ENCODE measurements at places on chromosomes 12 and 14.

GRCh38 chr14:81245771-81246170 is 25.0 kb upstream of the GTF2A1 start:
- no peak for DNase-seq

DNA sequence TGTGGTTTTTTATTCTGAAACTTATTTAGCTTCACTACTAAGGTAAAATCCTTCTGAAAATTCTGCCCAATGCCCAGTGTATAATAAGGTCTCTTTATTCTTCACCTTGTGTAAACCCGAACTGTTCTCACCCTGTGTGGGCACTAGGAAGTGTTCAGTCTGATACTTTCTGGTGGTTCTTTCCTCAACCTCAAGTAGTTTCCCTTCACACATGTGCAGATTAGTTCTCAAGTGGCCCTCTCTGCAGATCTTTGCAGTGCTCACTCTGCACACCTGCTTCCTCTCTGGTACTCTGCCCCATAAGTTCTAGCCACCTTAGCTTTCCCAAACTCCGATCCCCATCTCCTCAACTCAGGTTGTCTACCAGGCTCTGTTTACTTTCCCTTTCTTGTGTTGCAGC is 61.6 kb downstream of the RAD51B start:
- DNase-seq = no peak

DNA sequence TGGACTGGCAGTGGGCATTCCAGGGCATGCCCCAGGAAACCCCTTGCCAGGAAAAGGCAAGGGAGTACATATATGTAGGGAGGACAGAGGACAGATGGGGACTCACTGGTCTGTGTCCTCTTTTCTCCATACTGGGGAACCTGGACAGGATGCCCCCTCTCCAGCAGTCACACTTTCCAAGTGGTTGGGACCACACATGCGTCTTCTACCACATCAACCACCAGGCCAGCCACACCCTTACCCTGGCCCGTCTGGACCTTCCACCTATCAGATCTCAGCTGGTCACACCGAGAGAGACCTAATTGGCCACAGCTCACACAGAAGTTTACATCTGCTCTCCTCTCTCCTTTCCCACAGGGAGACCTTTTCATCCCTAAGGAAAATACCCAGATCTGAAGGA is 8.3 kb downstream of the ANKRD33 start:
- no peak for DNase-seq

DNA sequence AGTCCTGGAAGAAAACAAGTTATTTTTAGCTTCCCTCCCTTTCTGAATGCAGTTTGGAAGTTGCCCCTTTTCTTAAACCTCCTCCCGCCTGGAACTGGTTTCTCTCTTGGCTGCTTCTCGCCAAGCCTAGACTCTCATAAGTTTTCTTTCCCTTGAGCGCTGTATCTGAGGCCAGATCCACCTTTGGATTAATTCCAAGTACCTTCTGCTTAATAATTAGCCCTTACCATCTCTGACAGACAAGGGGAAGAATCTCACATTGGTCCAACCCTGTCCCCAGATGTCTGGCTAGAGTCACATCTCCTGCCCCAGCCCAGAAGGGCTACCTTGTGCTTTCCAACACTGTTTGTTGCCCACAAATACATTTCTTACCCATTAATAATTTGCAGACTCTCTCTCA is 161.8 kb upstream of the RGS6 start:
- no peak for DNase-seq

- no peak for DNase-seq
Observed at GRCh38 chr12:9869307-9870161, at the start of gene CLEC2B. Gene CLEC2B, minus strand, starts transcription at chr12:9869354.

- DNase-seq = no peak
Observed at GRCh38 chr14:73748858-73749357, 34.7 kb upstream of the PNMA1 start.

- no peak for DNase-seq
Observed at GRCh38 chr12:93115198-93115601, 186.1 kb upstream of the EEA1 start.

DNA sequence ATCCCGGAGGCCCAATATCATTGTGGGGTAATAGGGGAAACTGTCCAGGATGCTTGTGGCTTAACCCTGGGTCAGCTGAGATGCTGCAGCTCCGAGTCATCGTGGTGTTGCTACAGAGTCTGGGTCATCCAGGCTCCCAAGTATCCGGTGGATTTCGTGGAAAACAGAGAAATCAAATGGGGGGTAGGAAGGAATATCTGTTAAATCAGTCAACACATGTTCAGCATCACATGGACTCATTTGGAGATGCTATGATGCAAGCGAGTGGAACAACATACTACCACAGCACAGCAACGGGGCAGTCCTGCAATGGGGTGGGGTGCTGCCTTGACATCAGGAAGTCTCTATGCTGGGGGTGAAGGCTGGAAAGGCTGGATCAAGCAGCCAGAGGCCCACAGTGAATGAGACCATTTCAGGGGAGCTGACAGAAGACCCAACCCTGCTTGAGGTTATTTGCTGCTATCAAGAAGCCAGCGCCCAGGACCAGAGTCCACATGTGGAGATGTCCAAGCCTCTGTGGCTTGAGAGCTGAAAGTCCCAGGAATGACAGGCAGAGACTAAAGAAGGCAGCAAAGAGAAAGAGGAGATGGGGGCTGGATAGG is 22.9 kb downstream of the VDR start:
- DNase-seq = peak; percentile 58

DNA sequence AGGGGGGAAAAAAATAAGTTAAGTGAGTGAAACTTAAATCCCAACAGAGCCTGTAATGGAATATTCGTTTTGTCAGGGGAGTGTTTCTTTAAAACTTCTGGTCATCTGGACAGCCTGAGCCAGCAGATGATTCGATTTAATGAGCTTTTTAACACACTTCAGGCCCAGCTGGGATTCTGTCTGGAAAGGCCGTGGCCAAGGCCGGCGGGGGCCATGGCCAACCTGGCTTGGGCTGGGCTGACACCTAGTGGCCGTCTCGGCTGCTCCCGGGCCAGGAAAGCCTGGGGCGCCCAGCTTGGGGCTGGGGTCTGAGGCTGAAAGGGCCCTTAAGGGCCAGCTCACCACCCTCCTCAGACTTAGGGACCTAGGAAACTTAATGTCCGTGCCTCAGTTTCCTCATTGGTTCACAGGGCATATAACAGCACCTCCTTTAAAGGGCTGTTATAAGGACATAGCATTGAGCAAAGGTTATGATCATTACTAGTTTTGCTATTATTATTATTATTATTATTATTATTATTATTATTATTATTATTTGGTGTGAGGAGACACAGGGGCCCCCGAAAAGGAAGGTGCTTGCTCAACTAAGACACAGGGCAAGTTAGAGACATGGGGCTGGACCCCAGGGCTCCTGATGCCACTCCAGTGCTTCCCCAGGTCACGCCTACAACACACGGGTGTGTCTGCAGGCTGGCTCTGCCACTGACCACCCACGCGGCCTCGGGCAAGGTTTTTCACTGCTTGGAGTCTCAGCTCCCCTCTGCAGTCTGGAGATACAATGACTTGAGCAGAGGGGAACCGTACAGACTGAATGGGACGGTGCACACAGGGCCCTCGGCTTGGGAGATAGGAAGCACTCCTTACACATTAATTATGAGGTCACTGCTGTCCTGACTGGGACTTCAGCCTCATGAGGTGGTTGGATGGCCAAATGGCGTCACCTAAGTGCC is 84.0 kb downstream of the SYNE3 start:
- DNase-seq = no peak

DNA sequence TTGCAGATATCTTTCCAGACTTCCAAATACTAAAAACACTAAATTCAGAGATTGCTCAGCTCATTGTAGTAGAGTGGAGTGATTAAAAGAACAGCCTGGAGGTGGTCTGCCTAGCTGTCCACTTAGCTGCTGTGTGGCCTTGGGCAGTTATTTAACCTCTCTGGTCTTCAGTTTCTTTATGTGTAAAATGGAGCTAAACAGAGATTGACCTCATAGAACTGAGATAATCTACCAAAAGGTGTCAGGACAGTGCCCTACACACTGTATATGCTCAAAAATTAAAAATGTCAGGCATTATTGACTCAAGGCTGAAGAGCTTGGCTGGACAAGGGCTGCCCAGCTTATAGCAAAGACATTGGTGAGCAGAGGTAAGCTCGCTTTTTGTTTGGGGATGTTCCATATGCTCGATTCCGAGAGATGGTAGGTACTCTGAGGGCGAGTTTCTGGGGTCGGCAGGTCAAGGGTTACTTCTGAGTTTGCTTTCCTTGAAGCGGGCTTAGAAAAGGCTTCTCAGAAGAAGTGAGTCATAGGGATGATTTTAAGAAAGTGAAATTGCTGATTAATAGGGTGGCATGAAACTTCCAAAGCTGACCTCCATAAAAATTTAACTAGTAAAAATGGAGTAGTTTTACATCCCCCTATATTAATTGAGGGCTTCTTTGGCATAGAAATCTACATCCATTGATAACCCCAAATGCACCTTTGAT is 107.5 kb downstream of the GPATCH2L start:
- DNase-seq = no peak

DNA sequence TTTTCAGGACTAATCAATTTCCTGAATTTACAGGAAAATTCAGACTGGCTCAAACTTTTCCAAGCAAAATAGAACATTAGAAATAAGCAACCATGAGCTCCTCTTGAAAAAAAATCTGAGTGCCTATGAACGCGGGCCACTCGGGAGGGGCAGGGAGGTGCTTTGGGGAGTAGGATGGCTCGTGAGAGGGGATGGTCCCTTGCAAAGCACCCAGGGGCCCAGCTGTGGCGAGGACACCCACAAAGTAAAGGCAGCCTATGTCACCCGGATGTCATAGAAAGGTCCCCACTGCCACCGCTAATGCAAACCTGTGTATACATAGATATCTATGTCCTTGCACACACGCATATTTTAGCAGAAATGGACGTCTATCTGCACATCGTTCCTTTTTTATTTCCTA is 309.9 kb downstream of the ADGRD1 start:
- no peak for DNase-seq

- no peak for DNase-seq
Observed at GRCh38 chr12:131471946-131472732, 238.8 kb upstream of the SFSWAP start.

DNA sequence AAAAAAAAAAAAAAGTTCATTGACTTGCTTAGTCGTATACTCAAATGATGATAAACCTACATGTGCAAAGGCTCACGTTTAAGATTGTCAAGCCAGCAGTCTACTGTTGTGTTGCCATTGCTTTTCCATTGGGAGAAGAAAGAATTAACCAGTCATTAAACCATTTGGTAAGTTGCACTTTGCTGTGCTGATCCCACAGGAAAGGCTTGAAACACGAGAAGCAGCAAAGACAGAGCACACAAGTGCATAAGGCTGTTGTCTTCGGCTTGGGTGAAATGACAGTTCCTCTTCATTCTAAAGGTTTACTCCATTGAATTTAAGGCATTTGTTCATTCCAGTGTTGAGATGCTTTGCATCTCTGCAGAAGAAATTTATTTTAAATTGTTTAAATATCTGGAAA is 50.1 kb downstream of the ZC3H14 start:
- DNase-seq = no peak

GRCh38 chr12:57609101-57609780 is 2.0 kb upstream of the ARHGEF25 start:
- no peak for DNase-seq

GRCh38 chr12:120820884-120821510 is 83.2 kb downstream of the SPPL3 start:
- peak; percentile 79 for DNase-seq

DNA sequence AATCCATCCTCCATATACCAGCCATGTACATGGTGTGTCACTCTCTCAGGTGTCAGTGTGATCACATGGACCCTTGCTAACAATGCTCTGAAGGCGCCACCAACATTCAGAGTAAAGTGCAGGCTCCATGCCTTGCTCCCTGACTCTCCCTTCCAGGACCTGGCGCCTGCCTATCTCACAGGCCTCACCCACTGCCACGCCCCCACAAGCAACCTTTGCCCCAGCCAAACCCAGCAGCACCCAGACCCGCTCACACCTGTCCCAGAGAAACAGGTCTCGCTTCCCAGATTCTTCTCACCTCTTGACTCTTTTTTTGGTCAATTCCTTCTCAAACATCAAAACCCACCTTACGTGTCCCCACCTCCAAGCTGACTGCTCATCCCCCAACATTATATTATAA is 52.3 kb downstream of the KCNK10 start:
- no peak for DNase-seq

DNA sequence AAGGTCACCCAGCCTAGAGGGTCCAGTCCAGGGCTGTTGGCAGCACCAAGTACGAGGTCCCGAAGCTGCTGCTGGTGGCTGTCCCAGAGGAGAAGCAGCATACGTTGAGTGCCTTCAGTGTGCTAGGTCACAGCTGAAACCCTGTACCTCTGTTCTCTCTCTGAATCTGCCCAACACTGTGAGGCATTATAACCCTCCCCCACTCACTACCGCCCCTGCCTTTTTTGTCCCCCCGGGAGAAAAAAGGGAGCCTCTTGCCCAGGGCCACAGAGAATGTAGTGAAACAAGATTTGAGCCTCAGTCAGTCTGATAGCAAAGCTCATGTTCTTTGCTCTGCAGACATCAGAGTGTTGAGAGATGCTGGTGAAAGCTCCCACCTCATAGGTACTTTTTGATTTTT is 53.4 kb downstream of the PPP2R5C start:
- peak; percentile 71 for DNase-seq

DNA sequence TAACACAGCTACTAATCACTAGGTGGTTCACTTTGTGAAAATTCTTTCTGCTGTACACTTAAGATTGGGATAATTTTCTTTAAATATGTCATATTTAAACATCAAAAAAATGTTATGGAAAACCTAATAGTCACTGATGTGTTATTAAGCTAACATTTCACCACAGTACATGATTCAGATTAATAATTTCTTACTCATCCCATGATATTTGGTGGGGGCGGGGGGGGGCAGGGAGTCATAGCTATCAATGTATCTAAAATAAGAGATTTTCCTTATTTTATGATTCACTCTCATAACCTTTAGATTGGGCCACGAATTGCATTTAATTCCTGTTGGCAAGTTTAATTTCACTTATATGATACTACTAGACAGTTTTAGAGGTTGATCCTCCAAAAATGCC is 88.8 kb downstream of the KCNH5 start:
- no peak for DNase-seq

DNA sequence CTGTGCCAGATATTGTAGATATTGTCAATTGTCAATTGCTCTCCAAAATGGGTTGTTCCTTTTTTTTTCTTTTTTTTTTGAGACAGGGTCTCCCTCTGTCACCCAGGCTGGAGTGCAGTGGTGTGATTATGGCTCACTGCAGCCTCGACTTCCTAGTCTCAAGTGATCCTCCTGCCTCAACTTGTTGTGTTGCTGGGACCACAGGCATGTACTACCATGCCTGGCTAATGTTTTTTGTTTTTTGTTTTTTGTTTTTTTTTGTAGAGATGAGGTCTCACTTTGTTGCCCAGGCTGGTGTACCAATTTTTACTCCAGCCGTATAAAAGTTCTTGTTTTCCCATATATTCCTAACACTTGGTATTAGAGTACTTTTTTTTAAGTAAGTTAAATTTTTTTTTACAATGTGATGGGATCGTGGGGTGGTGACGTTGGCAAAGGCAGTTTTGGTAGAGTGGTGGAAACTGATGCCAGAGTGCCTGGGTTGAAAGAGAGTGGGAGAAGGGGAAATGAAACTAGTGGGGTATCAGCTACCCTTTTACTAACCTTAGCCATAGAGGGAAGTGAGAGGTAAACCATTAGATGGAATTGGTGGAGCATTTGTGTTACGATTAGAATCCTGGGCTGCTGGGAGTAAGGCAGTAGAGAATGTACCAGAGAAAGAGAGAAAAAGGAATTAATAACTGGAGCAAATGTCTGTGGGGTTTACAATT is 33.0 kb upstream of the CFAP54 start:
- DNase-seq = no peak
